ENCODE measurements at places on chromosomes 6 and 20.

GRCh38 chr20:19115581-19115980, 96.9 kb upstream of the SLC24A3 start:
- DNase-seq = no peak

DNA sequence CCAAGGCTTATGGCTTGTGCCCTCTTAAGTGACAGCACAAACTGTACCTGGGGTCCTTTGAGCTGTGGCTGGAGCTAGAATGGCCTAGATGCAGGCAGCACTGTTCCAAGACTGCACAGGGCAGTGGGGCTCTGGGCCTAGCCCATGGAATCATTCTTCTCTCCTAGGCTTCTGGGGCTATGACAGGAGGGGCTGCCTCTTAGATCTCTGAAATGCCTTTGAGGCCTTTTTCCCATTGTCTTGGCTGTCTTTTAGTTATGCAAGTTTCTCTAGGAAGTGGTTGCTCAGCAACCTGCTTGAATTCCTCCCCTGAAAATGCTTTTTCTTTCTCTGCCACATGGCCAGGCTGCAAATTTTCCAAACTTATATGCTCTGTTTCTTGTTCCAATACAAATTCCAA, 183.4 kb downstream of the WDR27 start:
- DNase-seq = no peak

DNA sequence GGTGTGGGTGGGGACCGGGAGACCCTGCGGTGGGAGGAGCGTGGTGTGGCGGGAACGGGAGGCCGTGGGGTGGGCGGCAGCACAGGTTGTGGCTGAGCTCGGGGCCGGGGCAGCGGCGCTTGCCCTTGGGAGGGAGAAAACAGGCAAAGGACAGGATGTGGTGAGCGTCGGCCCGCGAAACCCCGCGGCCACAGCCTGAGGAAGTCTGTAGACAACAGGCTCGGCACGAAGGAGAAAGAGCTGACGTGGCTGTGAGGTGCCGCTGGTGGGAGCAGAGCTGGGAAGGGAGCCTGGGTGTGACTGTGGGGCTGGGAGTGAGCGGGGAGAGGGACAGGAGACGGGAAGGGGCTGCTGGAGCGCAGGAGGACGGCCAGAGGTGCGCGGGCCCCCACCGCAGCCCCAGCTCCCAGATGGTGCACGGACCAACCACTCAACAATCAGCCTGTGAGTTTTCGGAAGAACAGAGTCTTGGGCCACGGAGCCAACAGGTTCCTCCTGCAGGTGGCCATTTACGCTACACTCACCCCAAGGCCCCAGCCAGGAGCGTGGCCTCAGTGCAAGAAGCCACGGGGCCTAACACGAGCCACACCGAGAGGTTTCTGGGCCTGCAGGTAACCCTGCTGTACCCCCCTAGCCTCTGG, 202.8 kb downstream of the DLL1 start:
- DNase-seq = no peak

GRCh38 chr20:63682384-63683139, 13.9 kb upstream of the TNFRSF6B start:
- DNase-seq = peak; percentile 99

- DNase-seq = peak; percentile 97
Measured at GRCh38 chr6:149335924-149336608, 18.6 kb downstream of the TAB2 start.

DNA sequence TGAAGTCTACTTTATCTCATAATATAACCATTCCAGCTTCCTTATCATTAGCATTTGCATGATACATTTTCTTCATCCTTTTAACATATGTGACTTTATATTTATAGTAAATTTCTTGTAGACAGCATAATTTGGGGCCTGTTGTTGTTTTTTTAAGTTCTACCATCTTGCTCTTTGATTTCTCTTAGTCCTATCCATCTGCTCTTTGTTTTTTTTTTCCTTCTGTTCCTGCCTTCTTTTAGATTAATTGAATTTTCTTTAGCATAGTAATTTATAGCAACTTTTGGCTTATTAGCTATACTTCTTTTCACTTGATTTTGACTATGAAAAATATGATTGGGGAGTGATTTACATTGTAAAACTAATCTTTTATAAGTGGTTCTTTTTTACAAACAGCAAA, 19.2 kb upstream of the FABP7 start:
- no peak for DNase-seq
